ENCODE measurements at places on chromosomes 4 and X.

- DNase-seq: no peak
Measured at GRCh38 chrX:118688935-118689334, 38.5 kb upstream of the IL13RA1 start.

DNA sequence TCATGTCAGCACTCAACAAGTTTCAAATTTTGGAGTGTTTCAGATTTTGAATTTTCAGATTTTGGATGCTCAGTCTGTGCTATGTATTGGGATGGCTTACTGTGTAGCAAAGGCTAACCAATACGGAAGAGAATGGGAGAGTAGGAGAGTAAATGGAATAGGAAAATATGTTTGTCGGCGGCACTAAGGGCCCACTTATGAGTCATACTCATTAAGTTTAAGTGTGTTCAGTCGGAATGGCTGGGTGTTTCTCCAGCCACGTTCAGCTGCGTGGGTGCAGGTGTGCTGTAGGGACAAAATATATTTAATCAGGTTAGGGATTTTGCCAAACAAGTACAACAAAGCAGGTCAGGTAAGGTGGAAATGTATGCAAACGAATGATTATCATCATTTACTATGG, 13.6 kb downstream of the FTHL17 start:
- DNase-seq: no peak

DNA sequence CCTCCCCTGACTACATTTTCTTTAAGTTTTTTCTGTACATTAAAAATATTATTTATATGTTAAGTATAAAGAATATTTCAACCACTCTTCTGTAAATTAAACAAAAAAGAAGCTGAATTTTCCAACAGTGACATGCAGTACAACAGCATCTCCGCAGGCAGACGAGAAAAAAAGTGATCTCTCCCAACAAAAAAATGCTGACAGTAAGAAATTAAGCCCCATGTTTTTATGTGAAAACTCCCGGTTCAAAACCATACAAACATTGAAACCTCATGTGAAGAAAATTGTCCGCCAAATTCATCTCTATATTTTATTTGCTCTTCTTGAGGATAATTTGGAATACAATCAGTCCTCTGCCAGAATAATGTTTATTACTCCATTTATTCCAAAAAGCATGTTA, 20.1 kb upstream of the CD99 start:
- no peak for DNase-seq

GRCh38 chrX:23797371-23798128, 14.6 kb downstream of the SAT1 start:
- DNase-seq: no peak

DNA sequence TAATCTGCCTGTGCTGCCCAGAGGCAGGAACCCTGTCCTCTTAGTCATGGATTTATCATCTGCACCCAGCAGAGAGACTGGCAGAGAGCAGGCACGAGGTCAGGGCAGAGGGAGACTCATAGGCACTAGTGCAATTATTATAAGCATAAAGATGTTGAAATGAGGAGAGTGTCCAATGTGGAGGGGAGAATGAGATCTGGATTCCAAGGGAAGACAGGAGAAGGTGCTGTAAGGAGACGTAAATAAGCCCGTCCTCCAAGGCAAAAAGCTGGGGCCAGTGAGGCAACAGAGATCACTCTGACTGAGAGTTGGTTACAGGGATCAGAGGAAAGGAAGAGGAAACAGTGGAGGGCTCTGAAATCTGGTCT, 406.2 kb downstream of the MAPK10 start:
- no peak for DNase-seq

GRCh38 chrX:38431525-38431924, 79.1 kb downstream of the OTC start:
- DNase-seq: no peak

DNA sequence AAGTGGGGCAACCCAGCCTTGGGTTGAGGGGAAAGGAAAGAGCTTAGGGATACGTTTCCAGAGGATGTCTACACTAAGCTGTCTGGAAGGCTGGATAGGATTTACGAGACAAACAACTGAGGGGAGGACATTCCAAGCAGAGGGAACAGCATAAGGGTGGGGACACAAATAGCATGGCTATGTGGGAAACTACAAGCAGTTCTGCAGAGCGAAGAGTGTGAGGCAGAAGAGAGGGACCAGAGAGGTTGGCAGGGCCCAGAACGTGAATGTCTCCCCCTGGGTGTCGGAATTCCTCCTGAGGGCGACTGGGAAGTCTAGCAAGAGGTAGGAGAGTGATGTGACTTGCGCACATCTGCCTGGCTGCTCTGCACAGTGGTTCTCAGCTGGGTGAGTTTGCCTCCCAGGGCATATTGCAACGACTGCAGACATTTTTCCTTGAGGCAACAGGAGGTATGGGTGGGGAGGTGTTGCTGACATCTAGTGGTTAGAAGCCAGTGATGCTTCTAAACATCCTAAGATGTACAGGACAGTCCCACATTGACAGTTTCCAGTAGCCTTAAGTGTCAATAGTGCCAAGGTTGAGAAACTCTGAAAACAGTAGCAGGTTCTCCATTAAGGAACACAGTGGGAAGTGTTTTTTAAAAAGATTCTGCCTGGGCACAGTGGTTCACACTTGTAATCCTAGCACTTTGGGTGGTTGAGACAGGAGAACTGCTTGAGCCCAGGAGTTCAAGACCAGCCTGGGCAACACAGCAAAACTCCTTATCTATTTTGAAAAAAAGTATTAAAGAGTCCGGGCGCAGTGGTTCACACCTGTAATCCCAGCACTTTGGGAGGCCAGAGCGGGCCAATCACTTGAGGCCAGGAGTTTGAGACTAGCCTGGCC, 9.2 kb downstream of the NDUFA1 start:
- peak; percentile 37 for DNase-seq

DNA sequence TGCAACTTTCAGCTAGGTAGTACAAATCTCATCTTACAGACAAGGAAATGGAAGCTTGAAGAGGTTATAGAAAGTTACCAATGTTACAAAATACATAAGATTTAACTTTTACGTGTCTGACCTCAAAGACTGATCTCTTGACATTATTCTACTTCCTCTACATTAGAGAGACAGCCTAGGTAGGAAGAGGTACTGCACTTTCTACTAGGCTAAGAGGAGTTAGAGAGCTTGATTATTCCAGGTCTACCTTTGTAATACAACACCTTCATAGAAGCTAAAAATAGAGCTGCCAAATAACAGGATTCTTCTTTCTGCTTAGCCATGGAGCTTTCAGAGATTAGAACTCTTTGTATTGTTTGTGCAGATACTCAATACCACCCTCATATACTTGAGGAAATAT, 147.6 kb upstream of the NPY2R start:
- no peak for DNase-seq

DNA sequence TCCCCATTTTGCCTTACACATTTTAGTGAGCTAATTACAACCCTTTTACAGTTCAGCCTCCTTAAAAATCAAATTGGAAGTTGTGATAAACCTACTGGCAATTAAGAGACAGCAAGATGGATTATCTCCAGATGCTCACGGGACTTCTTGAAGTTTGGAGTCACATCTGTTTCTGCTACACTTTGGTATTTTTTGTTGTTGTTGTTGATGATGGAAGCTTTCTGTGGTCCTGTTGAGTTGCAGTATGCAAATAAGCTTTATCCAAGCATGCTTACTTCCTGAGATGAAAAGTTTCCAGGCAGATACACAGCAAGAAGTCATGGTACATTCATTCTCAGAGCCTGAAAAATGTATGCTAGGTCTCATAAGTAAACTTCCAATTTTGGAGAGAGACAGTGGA, 670.0 kb upstream of the AMOT start:
- no peak for DNase-seq

- no peak for DNase-seq
Measured at GRCh38 chrX:16946971-16947562, 609 bp downstream of the REPS2 start.

- DNase-seq: no peak
Measured at GRCh38 chr4:8039853-8040252, 100.2 kb upstream of the AFAP1 start.

- DNase-seq: no peak
Measured at GRCh38 chr4:89026542-89026941, 30.4 kb downstream of the FAM13A start.

GRCh38 chr4:155684892-155685541, 18.4 kb downstream of the GUCY1A1 start:
- DNase-seq: no peak

- DNase-seq: no peak
Measured at GRCh38 chrX:131792789-131793462, 230.2 kb upstream of the STK26 start.

- no peak for DNase-seq
Measured at GRCh38 chrX:12497832-12498591, 293.2 kb upstream of the PRPS2 start.

- no peak for DNase-seq
Measured at GRCh38 chrX:52262195-52262546, 77.5 kb downstream of the MAGED4 start.

GRCh38 chr4:54784161-54784671, 126.5 kb downstream of the KIT start:
- DNase-seq: no peak

- no peak for DNase-seq
Measured at GRCh38 chrX:134936542-134936941, 54.2 kb upstream of the SMIM10 start.

DNA sequence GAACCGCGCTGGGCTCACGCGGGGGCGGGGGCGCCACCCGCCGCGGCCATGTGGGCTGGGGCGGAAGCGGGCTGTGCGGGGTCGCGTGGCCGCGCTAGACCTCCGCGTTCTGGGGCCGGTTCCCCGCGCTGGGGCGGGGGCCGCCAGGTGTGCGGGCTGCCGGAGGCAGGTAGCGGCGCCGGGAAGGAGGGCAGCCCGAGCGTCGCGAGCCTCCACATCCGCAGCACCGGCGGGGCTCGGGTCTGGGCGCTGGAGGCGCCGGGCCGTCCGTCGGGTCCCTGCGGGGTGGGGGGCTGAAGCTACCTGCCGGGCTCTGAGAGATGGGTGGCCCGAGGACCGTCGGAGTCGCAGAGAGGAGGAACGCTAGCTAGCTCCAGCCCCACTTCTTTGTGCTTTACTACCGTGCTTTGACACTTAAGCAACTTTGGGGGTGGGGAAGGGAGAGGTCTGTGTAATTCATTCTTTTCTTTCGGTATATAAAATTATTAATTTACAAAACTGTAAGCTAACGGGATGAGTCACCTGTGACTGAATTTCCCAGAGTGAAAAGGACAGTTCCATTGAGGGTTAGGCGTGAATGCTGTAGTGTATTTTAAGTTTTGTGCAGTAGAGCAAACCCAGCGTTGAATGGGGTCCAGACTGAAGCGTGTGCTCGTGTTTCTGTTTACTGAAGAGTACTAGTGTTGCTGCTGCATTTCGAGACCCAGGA, 689 bp downstream of the METAP1 start:
- DNase-seq: peak; percentile 20

Data from thymus (tissue), 14 donors.